ENCODE measurements at places on chromosomes 3 and 15.

DNA sequence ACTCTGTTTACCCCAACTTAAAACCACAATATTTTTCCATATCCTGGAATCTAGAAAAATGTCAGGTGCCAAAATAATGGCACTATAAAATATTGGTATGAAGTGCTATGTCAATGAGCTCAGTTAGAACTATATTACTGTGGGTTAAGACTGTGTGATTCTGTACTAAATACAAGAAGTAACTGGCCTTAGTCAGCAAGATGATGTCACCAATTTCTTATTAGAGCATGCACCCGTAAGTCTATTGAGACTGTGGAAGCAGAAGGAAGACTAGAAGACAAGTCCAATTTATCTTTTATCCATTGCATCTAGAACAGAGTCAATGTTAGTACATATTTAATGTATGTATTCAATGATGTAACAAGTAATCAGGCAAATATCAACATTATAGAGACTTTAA lies 25.0 kb downstream of the LRRC58 start:
- no peak for DNase-seq

- no peak for DNase-seq
Measured at GRCh38 chr3:54476891-54477290, 354.5 kb downstream of the CACNA2D3 start.

DNA sequence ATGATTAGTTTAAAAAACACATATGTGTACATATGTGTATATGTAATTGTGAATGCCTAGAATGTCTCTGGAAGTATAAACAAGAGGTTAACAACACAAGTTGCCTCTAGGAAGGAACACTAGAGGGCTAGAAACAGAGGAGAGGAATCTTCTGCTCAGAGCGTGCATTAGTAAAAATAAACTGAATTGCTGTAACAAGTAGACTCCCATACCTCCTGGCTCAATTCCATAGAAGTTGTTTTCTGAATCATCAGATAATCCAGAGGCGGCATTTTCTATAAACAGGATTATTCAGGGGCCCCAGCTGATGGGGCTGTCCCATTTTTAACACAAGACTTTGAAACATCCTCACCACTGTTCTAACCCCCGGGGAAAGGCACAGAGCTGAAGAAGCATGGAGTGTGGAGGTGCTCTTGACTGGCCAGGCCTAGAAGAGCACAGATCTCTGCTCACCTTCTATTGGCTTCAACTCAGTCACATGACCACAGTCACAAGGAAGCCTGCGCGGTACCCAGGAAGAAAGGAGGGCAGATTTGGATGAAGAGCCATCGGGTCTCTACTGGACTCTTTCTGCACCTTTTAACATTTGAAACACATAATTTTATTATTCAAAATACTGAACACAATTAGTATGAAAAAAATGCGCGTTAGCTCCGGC lies 145.7 kb downstream of the TLE3 start:
- no peak for DNase-seq

DNA sequence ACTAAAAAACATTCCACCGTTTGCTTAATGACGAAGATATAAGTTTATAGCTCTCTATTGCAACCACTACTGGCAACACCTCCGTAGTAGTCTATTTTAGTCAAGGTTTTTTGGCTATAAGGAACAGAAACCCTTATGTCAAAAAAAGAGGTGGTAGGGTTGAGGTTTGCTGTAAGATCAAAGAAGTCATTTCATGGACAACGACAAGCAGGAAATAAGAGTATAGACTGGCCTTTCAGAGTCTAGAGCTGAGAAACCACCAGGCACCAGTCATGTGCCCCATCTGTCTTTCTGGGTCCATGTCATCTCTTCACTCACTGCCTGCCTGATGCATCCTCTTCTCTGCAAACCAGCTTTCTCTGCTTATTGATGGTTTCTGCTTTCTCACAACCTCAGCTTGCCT lies 42.7 kb downstream of the THBS1 start:
- DNase-seq: no peak

GRCh38 chr3:61560517-61561373 lies 626 bp upstream of the PTPRG start:
- peak; percentile 70 for DNase-seq

GRCh38 chr15:87348746-87349145 lies 907.8 kb downstream of the NTRK3 start:
- no peak for DNase-seq

- no peak for DNase-seq
Measured at GRCh38 chr3:195265363-195265976, 5.5 kb downstream of the XXYLT1 start.

- DNase-seq: no peak
Measured at GRCh38 chr3:98766924-98767323, 3.8 kb downstream of the ST3GAL6 start.

- no peak for DNase-seq
Measured at GRCh38 chr3:77320514-77320913, 280.6 kb downstream of the ROBO2 start.

DNA sequence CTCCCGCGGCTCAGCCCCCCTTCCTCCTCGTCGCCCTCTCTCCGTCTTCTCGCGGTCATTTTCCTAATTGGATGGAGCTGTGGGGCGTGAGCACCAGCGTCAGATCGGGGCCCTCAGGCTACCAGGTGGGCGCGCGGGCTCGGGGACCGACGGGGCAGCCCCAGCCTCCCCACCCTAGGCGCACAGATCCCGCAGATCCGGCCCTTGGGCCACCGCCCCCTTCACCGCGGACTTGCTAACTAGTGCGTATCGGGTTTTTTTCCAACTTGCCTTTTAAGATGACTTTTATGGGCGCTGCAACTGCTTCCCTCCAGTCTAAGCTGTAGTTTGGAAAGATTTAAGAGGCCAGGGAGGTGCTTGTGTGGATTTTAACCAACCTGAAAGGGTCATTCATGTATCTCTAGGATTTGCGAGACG lies 1.3 kb downstream of the ZNF710 start:
- DNase-seq: peak; percentile 77

DNA sequence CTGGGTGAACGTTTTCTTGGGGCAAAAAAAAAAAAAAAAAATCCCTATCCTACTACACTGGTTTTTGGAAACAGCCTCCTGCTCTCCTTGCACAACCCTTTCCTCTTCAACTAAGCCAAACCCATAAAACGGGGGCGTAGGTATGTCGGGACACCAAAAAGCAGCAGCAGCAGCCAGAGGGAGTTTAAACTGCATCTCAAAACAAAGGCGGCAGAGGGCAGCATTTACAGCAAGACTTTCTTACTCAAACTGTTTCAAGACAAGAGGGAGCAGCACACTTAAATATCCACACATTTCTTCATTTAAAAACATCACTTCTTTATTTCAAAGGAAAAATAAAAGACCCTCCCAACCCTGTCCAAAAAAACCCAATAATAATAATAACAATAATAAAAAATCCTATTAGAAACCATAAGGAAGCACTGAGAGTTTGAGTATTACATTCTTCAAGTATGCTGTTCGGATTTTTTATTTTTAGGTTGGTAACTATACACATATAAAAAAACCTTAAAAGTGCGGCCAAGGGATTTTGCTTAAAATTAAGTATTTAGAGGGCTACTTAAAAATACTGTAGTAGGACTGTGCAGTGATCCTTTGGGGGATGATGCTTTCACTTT lies 43.9 kb upstream of the PLXND1 start:
- peak; percentile 62 for DNase-seq

- DNase-seq: no peak
Measured at GRCh38 chr3:167816953-167817352, 81.4 kb downstream of the SERPINI1 start.

DNA sequence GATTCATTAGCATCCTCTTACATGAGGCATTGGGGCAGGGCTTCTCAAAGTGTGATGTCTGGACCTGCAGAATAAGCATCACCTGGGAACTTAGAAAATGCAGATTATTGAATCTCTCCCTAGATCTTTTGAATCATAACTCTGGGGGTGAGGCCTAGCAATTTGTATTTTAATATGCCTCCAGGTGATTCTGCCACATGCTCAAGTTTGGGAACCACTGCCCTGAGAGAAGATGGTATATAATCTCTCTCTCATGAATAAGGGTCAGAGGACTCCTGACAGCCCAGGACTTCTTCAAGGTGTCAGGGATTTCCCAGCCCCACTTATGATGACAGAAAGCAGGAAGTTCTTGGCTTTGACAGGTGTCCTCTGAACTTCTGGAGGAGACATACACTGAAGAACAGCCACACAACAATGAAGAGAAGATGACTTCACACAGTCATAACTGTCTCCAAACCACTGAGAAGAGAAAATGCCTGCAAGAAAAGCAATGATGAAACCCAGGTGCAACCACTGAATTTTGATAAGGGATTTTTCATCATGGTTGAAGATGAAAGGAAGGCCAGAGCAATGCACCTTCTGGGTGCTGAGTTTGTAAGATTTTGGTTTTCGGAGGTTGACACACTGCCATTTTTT lies 211.9 kb upstream of the MRPL3 start:
- DNase-seq: no peak

- DNase-seq: no peak
Measured at GRCh38 chr3:172210355-172210754, 171.0 kb downstream of the FNDC3B start.

GRCh38 chr3:57974796-57975388 lies 33.3 kb upstream of the FLNB start:
- DNase-seq: no peak

- DNase-seq: no peak
Measured at GRCh38 chr3:77096966-77097890, 57.3 kb downstream of the ROBO2 start.

GRCh38 chr3:54954521-54954920 lies 26.7 kb upstream of the LRTM1 start:
- no peak for DNase-seq

- no peak for DNase-seq
Measured at GRCh38 chr3:49967291-49967690, 27.3 kb downstream of the RBM6 start.

DNA sequence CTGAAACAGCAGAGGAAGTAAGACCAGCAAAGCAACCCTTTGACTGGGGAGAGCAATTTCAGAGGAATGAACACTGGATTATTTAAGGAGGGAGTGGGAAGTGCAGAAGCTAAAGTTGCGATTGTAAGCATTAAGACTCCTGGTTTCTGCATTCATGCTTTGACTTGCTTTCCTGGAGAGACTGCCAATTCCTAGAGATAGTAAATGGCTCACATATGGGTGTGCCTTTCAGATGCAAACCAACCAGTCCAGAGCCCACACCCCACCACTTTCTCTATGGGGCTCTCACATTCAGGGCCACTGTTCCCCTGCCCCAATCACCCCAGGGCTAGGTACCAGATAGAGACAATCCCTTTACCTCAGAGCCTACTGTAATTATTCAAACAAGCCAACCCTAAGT lies 200.9 kb upstream of the EIF1B start:
- no peak for DNase-seq

GRCh38 chr15:76994971-76995945 lies at the start of gene PSTPIP1:
PSTPIP1 (plus strand) TSS chr15:76995126; CDS start chr15:76995574, 448 bp downstream.
- peak; percentile 82 for DNase-seq

DNA sequence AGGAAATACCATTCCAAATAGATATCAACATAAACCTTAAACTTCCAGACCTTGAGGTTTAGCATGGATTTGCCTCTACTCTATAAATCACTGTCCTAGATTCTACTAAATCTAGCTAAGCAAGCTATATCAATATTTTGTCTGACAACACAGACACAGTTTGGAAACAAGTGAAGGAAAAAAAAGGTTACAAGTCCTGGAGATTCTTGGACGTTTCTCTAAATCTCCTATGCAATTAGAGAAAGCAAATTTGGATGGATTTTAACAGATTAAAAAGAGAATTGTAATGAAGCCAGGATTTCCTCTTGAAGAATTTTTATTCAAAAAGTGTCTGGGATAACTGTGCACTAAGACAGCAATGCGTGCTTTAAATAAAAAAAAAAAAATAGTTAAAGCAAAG lies 441.1 kb upstream of the DPH6 start:
- no peak for DNase-seq

DNA sequence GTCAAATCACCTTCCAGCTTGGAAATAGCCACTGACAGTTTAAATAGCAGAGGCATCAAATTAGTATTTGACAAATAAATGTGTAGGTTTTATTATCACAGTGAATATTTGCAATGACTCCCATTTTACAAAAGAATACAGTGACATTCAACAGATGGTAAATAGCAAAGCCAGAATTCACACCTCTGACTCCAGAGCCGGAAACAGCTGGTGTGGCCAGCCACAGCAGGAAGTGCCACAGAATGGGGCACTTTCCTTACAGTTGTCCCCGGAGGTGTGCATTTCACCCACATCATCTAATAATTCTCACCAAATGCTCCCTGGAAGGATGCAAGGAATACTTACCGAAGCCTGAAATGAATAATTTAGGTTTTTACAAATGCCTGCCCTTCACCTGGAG lies 295.7 kb upstream of the WNT5A start:
- no peak for DNase-seq

- DNase-seq: no peak
Measured at GRCh38 chr15:76974456-76975036, 20.4 kb upstream of the PSTPIP1 start.

GRCh38 chr3:63609408-63609807 lies 43.1 kb upstream of the SNTN start:
- no peak for DNase-seq
